ENCODE measurements at places on chromosomes 1 and 21.

DNA sequence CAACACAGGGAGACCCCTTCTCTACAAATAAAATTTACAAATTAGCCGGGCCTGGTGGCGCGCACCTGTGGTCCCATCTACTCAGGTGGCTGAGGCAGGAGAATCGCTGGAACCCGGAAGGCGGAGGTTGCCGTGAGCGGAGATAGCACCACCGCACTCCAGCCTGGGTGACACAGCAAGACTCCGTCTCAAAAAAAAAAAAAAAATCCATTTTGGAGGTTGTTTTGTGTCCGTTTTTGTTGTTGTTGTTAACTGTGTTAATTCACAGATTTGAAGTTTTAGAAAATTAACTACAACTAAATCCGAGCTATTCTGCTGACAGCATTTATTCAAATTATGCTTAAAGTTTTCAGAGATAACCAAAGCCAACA lies 618 bp downstream of the CLCC1 start:
- no peak for DNase-seq

DNA sequence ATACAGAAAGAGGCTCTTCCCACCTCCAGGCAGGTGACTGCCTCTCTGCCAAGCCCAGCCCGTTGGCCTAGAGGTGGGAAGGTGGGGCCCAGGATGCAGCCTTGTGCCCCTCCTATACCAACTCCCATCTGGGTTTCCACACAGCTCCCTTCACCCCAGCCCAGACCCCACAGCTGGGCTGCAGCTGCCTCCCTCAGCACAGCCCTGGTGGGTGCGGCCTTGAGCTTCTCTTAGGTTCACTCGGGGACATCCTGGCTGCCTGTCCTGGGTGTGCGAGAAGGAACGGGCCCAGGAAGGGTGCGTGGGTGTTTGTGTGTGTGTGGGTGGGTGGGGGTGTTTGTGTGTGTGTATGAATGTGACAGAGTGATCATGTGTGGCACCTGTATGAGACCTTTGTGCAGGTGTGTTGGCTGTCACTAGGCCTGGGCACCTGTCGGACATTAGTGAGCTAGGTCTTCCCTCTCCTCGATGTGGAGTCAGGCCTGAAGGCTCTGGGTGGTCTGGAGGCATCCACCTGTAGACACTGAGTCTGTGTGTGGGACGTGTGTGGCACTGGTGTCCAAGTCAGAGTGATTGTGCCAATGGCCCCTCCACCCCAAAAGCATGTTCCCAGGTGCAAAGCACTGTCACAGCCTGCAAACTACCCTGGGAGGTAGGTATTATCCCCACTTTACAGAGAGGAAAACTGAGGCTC lies 30.7 kb downstream of the FOXO6 start:
- DNase-seq: no peak

DNA sequence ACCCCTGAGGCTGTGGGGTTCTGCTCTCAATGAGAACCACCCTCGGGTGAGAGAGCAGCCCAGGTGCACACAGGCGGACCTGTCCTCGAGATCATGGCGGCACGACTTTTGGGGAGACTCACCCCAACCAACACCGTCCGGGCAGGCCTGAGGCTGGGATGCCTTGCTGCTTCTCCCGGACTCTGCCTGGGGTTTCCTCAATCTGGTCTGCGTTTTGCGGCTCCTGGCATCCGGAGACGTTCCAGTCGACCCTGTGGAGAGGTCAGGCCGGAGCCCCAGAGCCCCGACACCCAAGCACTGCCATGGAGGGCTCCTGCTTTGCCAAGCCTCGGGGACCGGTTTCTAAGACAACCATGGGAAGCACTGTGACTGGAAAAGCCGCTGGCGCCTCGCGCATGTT lies 3879.7 kb downstream of the SRGAP2C start:
- no peak for DNase-seq

DNA sequence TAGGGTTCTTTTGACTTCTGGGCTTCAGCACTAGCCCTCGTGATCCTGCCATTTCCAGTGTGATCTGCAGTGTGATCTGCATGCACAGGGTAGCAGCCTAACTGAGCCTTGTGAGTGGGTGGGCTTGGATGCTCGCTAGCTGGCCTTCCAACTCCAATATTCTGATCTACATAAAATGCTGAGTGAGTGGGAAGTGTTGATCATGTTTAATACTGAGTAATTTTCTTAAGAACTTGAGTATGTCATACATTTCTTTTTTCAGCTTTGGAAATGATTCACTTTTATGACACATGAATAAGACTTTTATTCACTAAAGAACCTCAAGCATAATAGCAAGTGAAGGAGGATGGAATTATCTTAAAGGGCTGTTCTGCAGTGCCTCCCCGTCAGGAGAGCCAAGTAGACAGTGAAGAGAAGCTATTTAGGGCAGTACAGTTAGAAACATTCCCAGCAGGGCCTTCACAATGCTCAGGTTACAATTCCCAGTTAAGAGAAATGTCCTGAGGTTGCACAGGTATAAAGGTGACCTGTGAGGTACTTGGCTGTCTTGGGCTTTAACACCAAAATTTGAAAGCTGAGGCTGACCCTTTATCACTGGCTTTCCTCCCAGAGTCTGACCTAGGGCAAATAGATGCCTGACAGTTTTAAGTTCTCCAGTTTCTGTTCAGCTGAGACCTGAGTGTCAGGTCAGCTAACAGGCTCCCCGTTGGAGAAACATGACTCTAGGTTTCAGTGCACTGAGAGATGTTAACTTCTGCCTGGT lies 29.1 kb upstream of the LRRC8C start:
- no peak for DNase-seq

DNA sequence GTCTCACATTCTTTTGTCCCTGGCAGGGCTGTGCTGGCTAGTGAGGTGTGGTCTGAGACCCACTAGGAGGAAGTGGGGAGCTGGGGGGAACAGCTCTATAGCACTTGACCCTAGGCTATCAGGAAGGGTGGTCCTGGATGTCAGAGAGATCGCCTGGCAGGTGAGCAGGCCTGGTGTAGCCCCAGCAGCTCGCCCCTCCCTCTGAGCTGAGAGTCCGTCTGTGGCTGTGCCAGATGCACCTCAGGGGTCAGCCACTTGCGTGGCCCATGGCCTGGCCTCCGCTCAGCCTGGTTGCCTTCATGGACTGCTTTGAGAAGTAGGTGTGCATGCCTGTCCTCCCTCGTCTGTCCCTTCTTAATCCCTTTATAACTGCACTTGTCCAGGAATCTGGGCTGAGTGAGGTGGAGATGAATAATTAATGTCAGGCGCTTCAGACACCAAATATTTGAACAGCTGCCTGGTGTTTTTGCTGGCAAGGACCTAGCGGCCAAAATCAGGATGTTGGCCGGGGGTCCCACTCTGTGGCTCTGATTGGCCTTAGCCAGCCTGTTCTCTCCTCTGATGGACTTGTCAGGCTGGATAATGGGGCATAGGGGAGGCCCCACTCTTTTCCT lies 30.5 kb downstream of the TMEM53 start:
- no peak for DNase-seq

DNA sequence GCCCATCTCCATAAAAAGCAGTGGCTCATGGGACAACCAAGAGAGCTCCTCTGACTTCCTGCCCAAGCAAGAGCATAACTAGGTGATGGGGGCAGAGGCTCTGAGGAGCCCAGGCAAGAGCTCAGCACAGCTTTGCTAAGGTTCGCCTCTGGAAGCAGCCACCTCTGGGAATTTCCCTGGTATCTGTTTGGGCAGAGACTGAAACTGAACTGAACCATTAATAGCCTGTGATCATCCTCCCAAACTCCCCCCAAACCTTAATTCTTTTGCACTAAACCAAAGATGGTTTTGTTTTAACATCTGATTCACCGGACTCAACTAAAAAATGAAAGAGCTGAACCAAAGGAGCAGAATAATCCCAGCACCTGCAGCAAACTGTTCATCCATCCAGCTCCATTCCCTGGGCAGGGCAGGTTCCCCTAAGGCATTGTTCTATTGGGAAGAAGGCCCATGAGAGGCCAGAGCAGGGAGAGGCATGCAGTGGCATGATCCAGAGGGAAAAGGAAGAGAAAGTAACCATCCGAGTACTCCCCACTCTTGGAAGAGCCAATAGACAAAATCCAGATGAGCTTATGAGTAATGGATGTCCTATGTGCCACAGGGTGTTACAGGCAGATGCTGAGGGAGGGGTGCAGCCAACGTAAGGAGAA lies 77.8 kb upstream of the KAZN start:
- DNase-seq: no peak

GRCh38 chr1:155301342-155301841 lies at the start of gene PKLR:
Gene PKLR (minus strand): TSS chr1:155301438. CDS start chr1:155301395, 43 bp downstream.
- DNase-seq: no peak

GRCh38 chr1:7207875-7208646 lies 422.8 kb downstream of the CAMTA1 start:
- peak; percentile 18 for DNase-seq

GRCh38 chr1:89989799-89990198 lies 5.1 kb upstream of the ZNF326 start:
- no peak for DNase-seq

- DNase-seq: no peak
Observed at GRCh38 chr1:67685558-67686266, 711 bp downstream of the GADD45A start.

- no peak for DNase-seq
Observed at GRCh38 chr1:172641492-172641891, 17.4 kb upstream of the FASLG start.

DNA sequence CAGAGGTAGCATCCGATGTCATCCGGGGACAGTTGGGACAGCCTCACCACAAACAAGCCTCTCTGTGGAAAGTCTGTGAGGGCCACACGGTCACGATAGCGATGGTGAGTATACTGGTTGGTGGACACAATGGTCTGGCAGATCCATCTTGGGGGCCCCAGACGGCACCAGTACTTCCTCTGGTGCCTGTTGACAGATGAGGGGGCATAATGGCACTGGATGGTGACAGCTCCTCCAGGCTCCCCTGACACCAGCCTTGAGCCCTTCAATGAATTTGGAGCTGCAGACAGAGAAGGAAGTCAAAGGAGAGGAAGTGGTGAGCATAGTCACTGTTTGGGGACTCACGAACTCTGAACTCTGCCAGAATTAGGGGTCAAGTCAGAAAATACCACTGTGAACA lies 8.0 kb downstream of the FCAMR start:
- DNase-seq: no peak

DNA sequence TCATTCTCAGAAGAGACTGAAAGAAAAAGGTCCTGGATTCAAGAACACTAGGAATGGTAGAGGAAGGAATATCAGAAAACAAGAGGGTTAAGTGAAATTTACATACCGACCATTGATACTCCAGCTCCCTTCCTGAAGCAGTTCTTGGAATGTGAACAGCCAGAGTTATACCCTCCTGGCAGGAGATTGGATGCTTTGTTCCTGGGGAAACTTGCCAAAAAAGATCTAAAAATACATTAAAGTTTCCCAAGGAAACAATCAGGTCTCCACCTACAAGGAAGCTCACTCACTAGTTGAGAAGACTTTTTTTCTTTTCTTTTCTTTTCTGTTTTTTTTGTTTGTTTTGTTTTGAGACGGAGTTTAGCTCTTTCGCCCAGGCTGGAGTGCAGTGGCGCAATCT lies 91.1 kb downstream of the HLX start:
- DNase-seq: no peak

GRCh38 chr1:114126261-114127095 lies 27.2 kb downstream of the SYT6 start:
- DNase-seq: no peak

DNA sequence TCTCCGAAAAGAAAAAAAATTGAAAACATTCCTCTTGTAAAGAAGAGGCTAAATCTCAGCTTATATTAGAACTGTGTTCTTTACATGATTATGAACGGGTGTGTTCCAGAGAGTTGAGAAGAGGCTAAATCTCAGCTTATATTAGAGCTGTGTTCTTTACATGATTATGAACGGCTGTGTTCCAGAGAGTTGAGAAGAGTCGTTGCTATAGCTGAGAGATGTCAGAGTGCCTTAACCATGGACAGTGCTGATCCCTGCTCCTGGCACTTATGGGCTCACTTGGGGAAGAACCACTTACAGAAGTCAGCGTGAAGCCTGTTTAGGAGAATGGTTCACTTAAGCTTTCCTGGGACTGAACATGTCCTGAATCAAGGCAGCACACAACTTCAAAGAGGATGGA lies 35.0 kb downstream of the SLC35F3 start:
- no peak for DNase-seq

Data from left renal pelvis (tissue), 4 donors.